ENCODE measurements at places on chromosomes 6 and 20.

DNA sequence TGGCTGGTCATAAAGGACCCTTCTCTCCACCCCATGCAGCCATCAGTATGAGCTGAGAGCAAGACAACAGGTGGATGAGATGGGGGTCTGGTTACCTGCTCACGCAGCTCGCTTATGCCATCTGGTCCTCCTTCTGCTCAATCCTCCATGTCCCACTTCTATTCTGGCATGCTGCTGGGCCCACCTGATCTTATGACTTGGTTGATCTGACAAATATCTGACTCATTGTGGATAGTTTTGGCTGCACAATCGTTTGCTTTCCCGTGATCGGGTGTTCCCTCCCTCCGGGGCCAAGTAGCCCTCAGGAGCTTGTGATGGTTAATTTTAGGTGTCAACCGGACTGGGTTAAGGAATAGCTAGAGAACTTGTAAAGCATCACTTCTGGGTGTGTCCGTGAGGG lies 26.6 kb upstream of the ELMO2 start:
- DNase-seq = no peak

DNA sequence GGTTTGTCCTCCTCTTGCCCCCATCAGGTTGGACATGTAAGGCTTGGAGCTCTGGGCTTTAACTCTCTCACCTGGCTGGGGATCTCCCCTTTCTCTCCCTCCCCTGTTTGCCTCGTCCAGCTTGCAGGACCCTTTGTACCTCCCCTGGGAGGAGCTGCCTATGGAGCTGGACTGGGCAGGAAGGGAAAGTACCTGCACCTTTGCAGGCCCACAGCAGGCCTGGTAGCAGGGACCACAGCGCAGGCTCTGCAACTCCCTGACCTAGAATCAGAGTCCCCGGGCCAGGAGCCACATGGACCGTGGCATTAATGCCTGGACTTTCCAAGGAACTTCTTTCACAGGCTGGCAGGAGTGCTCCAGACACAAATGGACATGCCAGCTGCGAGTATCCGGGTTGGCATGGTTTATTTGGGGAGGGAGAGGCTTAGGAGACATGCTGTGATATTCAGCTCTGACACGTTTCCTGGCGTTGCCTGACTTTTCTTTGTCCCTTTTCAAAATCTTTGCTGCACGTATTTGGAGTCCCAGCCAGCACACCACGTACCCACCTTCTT lies 268.5 kb upstream of the EXOC2 start:
- no peak for DNase-seq

- no peak for DNase-seq
Observed at GRCh38 chr6:170190046-170190445, 100.8 kb downstream of the DLL1 start.

DNA sequence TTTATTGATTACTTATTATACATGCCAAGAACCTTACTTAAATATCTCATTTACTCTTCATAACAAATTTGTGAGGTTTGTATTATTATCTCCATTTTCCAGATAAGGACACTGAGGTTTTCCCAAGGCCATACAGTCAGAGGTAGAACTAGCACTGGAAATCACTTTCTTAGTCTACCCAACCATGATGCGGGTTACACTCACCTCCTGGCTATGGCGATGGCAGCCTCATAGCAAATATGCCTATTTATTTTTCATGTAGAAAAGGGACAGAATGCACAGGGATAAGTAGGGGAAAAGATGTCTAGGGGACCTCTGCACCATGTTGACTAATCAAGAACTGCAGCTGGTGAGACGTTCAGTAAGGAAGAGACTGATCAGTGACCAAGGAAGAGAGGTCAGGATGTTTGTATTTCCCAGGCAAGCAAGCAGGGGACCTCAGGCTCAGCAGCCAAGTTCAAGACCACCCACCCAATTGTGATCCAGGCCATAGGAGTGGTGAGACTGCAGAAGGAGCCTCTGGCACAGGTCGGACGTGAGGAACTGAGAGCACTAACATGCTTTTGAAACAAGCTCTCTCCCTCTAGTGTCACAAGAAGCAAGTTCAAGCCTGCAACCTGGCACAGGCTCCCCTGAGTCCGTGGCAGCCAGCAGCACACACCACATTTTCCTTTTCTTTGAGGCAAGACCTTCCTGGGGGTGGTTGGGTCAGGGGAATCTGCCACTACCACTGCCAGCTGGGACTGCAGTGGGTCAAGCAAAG lies 97.8 kb downstream of the GMPR start:
- DNase-seq = no peak

- DNase-seq = no peak
Observed at GRCh38 chr6:118371955-118372354, 176.1 kb upstream of the PLN start.

- no peak for DNase-seq
Observed at GRCh38 chr6:4678506-4679300, 97.5 kb upstream of the CDYL start.

DNA sequence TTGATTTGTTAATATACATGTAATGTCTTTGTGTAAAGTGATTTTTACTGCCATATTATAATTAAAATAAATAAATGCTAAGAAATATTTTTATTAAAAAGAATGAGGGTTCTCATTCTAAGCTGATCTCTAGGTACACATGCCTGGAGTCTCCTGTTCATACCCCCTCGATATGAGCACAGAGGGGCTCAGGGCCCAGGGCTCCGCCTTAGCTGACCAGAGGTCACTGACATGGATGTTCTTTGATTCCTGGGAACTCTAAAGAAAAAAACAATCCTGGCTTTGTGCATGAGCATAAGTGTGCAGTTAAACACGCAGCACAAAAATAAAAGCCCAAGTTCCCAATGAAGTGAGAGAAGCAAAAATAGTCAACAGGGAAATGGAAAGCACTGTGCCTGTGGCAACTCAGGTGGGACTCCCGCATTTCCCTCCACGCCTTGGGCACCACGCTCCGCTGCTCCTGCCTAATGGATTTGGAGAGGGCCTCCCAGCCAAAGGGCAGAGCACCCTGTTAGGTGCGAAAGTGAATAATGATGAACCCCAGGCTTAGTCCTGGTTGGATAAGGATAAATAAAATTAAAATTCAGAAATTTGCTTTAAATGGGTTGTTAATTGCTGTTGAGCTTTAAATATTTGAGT lies 33.3 kb upstream of the QKI start:
- no peak for DNase-seq

GRCh38 chr6:136174510-136174909 lies 75.6 kb downstream of the MTFR2 start:
- DNase-seq = peak; percentile 22

DNA sequence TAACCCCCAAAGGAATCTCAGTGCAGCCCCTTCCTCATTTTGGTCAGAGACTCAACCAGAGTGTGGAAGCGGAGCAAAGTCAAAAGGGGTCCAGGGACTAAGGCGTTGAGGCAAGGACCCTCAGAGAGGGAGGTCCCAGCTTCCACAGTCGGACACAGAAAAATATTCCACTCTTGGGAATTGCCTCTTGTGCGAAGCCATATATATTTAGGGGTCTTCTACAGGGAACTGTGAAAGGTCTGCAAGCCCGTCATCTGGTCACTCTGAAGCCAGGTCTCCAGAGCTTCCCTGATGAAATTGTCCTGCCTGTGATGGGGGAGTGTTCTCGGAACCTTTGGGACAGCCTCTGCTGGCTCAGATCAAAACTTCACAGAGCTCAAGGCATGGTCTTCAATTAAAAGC lies 160.8 kb downstream of the TBXT start:
- no peak for DNase-seq

- DNase-seq = no peak
Observed at GRCh38 chr20:14861028-14861699, 523.8 kb upstream of the FLRT3 start.

DNA sequence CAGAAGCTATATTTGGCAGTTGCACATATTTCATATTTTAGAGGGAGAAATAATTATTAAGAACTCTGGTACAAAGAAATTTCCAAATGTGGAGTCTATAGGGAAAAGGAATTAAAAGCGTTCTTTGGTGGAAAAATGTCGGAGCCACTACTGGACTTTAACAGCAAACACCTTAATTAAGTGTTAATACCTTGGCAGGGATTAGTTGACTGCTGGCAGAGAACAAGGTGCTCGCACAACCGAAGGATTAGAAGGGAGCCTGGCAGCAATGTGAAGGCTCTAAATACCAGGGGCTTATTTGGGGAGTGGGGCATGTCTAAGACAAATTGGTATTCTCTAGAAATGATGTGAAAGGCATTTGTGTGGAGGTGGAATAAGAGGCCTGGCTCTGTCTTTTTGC lies 98.9 kb downstream of the PAK5 start:
- DNase-seq = no peak

- DNase-seq = no peak
Observed at GRCh38 chr6:124027392-124027791, 223.7 kb downstream of the NKAIN2 start.

DNA sequence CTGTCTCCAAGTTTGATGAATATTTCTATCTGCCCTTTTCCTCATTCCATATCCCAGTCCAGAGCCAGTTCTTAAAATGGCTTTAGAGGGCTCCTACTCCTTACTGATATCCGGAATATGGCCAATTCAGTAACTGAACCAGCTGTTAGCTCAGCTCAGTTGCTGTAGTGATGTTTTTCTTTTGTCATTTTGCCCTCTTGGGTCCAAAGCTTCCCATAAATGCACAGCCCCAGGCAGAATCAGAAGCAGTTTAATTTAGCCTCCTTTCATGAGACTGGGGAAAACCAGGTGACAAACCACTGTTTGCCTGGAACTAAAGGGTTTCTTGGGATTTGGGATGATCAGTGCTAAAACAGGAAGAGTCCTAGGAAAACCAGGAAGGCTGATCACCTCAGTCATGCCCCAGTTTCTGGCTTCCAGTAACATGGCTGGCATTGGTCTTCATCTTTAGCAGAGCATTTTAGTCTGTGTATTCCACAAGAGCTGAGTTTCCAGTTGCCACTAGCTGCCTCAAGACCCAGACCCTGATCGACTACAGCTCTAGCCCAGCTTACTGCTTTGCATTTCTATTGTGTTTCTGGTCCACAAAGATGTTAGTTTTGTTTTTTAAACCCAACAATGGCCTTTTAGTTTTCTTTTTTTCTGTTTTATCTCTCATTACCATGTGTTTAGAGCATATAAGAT lies 40.6 kb upstream of the REV3L start:
- no peak for DNase-seq

DNA sequence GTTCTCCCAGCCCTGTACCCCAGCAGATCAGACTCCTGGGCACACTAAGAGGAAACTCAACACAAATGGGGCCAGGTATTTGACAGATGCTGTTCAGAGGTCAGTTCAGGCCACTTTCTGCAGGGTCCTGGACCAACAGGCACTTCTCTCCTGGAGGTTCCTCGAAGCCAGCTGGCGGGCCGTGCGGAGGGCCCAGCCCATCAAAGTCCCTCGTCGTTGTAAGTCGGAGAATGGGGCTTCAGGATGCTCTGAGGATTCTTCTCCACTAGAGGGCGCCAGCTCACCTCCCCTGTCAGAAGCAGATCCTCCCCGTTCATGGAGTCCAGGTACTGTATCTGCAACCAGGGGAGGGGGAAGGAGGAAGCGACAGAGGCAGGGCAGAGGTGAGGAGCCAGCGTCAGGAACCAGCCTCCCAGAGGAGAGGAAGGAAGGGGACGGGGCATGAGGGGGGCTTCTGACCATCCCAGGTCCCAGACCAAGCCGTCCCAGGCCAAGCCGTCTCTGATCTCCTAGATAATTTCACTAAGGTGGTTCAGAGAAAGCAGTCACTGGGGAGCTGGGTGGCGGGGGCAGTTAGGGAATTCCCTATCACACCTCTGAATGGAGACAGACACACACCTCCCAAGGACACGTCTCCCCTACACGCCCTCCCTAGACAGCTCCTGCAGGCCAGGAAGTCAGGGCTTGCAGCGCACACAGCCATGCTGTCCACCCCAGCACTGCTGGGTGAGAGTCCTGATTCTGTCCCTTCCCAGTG lies 11.7 kb upstream of the FAM83C start:
- peak; percentile 91 for DNase-seq

DNA sequence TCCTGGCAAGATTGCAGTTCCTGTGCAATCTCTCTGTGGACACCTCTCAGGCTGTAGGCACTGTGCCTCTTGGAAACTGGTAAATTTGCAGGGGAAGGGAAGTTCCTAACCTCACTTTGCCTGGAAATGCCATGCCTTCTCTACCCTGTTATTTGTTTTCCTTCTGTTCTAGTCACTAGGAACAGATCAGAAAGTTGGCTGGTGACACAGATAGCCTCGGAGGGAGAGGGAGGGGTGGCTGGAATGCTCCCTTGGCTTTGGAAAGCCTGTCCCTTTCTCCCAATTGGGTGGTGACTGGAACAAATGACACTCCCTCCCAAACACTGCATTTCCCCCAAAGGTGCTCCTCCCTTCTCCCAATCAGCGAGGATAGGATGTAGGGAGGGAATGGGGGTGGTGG lies 131.5 kb upstream of the F13A1 start:
- DNase-seq = no peak

- peak; percentile 47 for DNase-seq
Observed at GRCh38 chr6:4805553-4806336, 29.5 kb downstream of the CDYL start.

DNA sequence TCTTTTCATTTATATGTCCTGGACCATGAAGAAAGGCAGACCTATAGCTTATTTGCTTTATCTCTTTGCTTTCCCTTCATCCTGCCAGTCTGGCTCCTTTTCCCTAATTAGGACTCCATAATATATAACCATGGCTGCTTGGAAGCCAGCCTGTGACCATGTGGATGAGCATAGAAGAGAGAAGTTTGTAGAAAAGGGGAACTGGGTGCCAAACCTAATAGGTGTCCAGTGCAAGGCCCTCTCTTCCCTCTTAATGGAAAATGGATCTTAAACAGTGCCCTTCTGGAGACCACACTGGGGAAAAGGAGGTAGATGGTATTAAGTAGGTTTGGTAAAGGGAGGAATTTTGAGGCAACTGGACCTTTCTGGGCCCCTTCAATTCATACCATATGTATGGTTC lies 16.7 kb upstream of the OSTM1 start:
- DNase-seq = no peak

DNA sequence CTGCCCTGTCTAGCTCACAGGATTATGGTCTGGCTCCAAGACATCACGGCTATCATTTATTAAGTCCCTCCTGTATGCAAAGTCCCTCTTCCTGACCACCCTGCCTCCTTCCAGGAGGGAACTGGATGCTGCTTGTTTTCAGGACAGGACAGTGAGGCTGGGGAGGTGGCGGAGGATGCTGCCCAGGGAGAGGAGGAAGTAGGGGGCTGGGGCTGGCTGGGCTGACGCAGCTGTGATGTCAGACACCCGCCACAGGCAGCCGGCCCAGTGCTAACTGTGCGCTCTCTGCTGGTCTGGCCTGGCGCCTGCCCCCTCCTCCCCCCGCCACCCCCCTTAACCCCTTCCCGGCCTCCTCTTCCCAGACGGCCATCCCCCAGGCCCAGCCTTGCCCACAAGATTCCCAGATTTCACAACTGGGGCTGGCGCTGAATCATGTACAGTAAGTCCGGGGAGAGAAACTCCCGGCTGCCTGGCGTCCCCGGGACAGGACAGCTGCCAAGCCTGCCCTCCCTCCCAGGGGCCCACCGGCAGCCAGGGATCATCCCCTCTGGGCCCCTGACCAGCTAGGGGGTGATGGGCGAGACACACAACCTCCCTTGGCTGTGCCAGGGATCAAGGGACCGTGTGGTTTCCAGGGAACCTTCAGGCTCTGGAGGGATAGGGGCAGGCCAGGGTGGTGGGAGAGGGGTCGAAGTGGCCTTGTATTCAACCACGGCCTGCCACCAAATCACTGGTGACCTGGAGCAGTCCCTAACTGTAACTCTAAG lies 118.1 kb downstream of the CEBPB start:
- DNase-seq = peak; percentile 95

All from iris pigment epithelial cell (primary cell).